ENCODE measurements at places on chromosomes 7 and 10. TPM values are rescaled to one million over a fixed set of nuclear protein-coding genes. Genes with fewer than 3 reads are reported as not detected.

TNKS2 gene
- 26.4 TPM for total RNA-seq

ASZ1 gene
- not detected for total RNA-seq

DGKI gene
- total RNA-seq, result 5.1 TPM

TMEM229A gene
- 15.2 TPM for total RNA-seq

DNA sequence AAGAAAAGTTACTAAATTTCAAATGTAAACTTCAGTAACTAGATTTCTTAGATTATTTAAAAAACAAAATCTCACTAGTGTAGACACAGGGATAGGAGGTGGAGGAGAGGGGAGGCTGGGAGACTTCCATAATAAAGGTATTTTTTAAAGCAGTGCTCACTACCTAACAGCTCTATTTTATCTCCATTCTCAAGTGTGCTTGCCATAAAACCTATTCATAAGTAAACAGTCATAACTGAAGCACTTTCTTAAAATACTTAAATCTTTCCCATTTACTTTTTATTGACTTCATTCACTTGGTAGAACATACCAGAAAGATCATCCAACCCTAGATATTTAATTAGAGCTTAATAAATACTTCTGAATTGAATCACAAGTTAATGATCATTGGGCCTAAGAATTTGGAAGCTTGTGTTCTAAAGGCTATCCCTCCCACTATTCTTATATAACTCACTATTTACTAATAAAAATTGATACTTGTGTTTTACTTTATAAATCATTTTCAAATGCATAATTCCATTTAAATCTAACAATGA lies 107.4 kb downstream of the SNX13 start:
- no peak for DNase-seq

DNA sequence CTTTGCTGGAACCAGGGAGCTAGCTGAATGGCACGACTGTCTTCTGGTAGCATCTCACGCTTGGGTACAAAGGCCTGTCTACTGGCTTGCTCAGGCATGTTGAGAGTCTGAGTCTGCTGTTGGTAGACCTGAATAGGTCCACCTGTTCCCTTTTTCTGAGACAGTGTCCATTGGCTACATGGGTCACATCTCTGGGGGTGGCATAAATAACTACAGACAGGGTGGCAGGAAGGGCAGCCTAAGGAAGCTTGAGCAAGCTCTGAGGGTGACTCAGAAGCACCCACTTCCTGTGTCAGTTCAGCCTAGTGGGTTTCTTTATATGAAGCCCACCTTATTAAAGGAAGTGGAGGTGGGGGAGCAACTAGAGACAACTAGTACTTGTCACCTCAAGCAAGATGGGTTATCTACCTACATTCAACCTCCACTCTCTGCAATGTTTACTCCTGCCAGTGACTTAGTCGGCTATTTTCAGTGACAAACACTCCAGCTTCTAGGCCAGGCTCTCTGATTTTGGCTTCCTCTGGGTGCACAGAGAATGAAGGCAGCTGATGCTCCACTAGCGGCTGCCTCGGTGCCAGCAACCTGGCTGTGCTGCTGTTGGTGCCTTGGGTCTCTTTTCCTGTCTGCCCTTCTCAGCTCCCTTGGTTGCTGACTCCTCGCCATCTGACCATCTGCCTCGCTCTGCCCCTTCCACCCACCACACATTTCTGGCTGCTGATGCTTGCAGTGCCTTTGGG lies 5.7 kb upstream of the ZYX start:
- DNase-seq, result no peak

GRCh38 chr10:102876747-102877153 lies 7.5 kb downstream of the AS3MT start:
- no peak for DNase-seq

- no peak for DNase-seq
Observed at GRCh38 chr10:74704629-74705357, 121.6 kb upstream of the KAT6B start.

- DNase-seq, result peak; percentile 66
Observed at GRCh38 chr10:30645340-30645827, 15.8 kb upstream of the LYZL2 start.
